ENCODE measurements at places on chromosomes 2 and 18.

GRCh38 chr2:140122001-140122400 lies 1341.8 kb upstream of the NXPH2 start:
- no peak for DNase-seq

GRCh38 chr2:43402002-43402401 lies 175.6 kb upstream of the ZFP36L2 start:
- peak; percentile 54 for DNase-seq

- no peak for DNase-seq
Measured at GRCh38 chr2:23622966-23623675, 238.1 kb downstream of the KLHL29 start.

DNA sequence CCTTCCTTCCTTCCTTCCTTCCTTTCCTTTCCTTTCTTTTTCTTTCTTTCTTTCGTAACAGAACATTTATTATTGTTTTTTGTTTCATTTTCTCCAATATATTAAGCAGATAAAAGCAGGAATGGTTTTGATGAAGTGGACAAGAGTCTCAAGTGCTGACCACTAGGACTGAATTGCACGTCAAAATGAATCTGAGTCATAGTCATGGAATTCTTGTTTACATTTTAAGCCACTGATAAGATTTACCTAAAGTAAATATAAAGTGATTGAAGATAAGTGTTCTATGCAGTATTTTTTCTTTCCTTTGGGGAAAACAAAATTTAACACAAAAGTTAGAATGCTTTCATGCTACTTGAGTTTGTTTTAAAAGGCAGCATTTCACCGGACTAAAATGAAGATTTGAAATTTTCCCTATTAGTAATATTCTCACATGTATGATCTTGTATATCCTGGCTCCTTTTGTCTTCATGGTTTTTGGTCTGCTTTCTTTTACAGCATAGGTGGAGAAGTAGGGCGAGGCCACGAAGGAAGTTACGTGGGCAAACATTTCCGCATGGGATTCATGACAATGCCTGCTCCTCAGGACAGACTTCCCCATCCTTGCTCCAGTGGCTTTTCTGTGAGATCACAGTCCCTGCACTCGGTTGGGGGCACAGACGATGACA lies 113.5 kb downstream of the NYAP2 start:
- no peak for DNase-seq

DNA sequence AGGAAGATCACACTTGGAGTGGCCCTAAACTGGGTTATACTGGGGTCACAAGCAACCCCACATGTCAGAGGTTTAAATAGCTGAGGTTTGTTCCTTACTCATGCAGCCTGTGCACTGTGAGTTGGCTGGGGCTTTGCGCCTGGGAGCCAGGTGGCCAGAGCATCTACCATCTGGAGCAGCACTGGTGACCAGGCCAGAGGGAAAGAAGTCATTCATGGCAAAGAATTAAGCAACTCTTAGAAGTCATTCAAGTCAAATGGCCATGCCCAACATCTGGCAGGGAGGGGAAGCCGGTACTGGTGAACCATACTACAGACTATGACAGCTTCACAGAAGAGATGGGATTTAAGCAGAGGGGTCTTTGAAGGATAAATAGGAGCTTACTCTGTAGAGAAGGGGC lies 90.7 kb downstream of the POLR1A start:
- DNase-seq, result no peak

All from GM13976 (cell line).